ENCODE measurements at places on chromosomes 16 and 17. TPM values are rescaled to one million over a fixed set of nuclear protein-coding genes. Genes with fewer than 3 reads are reported as not detected.

Gene CLTC
- 333 TPM for total RNA-seq

Gene TMEM97
- total RNA-seq, result 31.4 TPM

Gene LPO
- not detected for total RNA-seq

Gene SLFN11
- 82.0 TPM for total RNA-seq

Gene NPIPB9
- not detected for total RNA-seq

Gene GHDC
- 10.4 TPM for total RNA-seq

Gene MYO15A
- not detected for total RNA-seq

Gene MT1F
- 12.8 TPM for total RNA-seq

DNA sequence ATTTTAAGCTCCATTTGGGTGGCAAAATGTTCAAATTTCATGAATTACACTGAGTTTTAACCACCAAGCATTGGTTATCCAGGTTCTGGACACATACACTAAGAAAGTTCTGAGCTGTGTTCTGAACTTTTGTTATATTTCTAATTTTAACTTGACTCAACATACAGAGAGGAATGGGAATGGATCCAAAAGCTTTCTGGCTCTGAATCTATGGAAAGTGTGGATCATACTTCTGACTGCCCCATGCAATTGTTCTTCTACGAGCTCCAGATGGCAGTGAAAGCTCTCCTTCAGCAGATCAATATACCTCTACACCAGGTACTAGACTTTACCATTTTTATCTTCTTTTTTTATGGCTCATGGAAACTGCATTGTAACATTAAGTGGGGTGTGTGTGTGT lies 113.0 kb upstream of the NOG start:
- no peak for DNase-seq

DNA sequence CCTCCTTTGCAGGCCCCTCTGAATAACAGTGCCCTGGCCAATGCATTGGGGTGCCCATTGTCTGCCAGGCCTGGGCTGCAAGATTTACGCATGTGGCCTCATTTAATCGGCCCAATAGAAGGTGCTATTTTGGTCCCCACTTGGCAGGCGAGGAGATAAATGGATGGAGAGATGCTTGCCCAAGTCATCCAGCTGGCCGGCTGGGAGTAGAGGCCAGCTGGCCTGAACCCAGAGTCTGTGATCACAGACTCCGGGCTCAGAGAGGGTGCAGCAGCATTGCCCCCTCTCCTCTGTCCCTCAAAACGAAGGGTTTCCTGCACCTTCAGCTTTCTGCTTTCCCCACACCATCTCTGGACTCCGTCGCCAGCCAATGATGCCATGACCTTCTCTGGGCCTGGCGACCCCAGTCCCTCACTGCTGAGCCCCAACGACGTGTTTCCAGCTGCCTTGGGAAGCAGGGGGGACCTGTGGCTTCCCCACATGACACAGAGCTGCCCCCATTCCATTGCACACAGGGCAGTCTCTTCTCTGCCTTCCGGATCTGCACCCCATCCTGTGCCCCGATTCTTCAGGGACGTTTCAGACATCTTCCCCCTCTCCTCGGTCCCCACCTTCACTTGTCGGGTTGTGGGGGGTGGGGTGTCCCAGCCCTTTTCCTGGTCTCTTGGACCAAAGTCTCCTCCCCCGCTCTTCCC lies 3.5 kb upstream of the ADGRG1 start:
- DNase-seq, result no peak

GRCh38 chr17:81018044-81018802 lies 16.7 kb upstream of the BAIAP2 start:
- no peak for DNase-seq

DNA sequence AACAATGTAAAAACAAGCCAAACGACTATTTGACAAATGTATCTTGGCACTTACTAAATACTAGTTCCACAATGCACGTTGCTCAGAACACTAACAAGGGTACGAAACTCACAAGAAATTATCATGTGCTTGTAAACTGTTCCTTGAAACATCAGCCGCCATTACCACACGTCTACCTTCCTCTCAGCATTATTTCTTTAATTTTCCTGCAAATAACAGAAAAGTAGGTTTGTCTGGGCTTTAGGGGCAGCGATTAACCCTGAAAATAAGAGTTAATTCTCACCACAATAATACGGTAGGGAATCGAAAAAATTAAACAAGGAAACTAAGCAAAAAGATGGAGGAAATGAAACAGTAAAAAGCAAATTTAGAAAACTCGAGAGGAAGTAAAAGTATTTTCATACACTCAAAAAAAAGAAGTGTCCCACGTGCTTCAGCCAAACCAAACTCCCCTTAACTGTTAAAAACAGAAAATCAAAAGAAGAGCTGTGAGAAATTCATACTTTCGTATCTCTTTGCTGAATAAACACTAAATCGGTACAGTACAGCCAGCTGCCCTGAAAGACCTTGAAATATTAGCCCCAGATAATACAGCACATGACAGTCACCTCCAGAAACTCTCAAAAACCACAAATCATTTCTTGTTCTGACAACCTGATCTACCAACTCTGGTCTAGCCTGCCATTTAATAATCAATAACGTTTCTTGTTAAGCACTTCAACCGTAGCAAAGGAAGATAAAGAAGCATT lies 1.2 kb downstream of the ARHGAP17 start:
- DNase-seq, result no peak

- DNase-seq, result no peak
Measured at GRCh38 chr17:44287651-44288050, 19.7 kb upstream of the SLC4A1 start.

- DNase-seq, result peak; percentile 99
Measured at GRCh38 chr16:68287276-68288251, 23.2 kb downstream of the SLC7A6OS start.

GRCh38 chr17:15469260-15469659 lies 1.8 kb upstream of the CDRT4 start:
- DNase-seq, result peak; percentile 79

- DNase-seq, result no peak
Measured at GRCh38 chr17:56896968-56897359, 16.9 kb downstream of the TRIM25 start.

GRCh38 chr17:32755045-32755805 lies 121.7 kb downstream of the MYO1D start:
- DNase-seq, result peak; percentile 57

- no peak for DNase-seq
Measured at GRCh38 chr16:19127205-19127604, 13.4 kb downstream of the ITPRIPL2 start.

DNA sequence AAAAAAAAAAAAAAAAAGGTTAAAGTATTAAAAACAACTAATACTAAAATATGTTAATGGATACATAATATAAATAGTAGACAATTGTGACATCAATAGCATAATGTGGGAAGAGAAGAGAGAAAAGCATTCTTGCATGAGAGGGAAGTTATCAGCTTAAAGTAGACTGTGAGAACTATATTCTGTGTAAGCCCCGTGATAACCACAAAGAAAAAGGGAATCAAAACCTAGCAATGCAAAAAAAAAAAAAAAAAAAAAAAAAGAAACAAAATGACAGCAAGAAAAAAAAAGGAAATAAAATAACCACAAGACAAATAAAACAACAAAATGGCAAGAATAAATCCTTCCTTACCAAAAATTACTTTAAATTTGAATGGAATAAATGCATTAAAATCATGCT lies 39.8 kb upstream of the MYLK3 start:
- no peak for DNase-seq

- peak; percentile 91 for DNase-seq
Measured at GRCh38 chr16:59886021-59886420, 1151.9 kb upstream of the GOT2 start.

- no peak for DNase-seq
Measured at GRCh38 chr17:17906418-17907215, 65.6 kb downstream of the TOM1L2 start.

- no peak for DNase-seq
Measured at GRCh38 chr17:44119798-44120197, 3.6 kb downstream of the HDAC5 start.

DNA sequence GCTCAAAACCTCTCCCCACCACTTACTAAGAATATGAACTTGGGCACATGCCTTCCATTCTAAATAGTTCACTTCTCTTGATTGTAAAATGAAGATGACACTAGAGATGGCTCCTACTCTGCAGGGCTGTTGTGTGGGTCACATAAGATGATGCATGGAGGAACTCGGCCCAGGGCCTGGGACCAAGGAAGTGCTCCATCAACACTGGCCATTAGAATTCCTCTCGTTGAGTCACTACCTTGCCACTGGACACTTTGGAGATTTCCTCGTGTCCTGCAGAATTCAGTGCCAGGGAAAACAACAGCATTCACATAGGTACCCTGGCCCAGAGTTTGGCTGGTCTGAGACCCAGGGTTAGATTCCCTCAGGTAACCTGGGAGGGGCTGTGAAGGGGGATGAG lies 18.6 kb downstream of the HNF1B start:
- DNase-seq, result no peak

DNA sequence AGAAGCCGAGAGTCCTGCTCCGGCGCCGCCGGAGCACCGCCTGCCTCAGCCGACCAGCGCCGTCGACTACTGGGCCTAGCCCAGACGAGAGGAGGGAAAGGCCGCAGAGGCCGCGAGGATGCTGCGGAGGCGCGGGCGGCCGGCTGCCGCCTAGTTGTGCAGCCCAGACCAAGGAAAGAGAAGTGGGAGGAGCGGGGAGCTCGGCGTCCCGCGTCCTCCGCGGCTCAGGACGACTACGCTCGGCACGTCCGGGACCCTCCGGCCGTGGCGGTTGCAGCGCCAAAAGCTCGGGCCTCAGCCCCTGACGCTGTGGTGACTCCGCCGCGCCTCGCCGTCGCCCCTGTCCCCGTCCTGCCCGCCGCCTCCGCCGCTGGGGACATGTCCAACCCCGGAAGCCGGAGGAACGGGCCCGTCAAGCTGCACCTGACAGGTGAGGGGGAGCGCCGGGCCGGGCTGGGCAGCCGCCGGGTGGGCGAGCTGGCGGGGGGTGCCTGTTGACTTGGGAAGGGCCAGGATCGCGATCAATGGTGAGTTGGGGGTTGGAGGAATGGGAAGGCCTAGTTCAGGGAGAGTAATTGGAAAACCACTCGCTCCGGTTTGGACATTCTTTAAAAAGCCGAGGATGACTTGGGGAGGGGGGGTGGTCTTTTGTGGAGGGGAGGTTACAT lies 37.7 kb downstream of the RNF135 start:
- peak; percentile 59 for DNase-seq

DNA sequence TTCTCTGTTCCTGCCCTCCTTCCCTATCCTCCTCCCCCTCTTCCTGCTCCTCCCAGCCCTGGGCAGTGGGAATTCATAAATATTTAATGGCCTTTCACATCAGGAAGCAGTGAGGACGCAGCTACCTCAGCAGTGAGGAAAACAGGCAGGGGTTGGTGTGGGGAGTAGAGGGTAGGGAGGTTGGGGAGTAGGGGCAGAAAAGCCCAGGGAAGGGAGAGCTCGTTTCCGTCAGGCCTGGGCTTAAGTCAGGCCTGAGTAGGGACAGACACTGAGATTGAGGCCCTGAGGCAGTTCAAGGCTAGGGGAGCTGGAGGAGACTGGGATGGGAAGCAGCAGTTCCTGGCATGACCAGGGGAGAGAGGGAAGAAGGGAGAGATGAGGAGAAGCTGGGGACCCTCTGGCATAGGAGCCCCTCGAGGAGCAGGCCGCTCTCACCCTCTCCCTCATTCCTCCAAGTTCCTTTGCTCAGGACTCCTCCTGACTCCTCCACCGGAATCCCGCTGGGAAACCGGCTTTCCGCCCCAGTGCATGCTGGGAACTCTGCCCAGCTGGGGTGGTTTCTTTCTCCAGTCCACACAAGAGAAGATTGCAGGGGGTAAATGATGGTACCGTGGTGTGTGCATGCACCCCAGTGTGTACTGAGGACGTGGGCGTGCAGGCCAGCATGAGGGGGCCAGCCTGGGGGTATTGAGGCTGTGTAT lies 6.2 kb downstream of the SAMD14 start:
- no peak for DNase-seq

DNA sequence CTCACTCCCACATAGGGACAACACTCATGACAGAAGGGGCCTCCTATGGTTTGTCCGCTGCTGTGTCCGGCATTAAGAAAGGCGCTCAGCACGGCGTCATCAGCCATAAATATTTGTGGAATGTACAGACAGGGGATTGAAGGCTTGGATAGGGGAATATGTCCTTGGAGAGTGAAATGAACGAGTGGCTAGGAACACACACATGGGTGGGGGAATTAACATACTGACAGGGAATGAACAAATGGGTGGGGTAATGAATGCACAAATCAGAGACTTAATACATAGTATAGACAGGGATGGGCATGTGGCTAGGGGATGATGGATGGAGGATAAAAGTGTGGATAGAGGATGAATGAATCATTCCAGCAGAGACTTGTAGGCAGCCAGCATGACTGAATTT lies 154.0 kb upstream of the HSBP1 start:
- peak; percentile 9 for DNase-seq

DNA sequence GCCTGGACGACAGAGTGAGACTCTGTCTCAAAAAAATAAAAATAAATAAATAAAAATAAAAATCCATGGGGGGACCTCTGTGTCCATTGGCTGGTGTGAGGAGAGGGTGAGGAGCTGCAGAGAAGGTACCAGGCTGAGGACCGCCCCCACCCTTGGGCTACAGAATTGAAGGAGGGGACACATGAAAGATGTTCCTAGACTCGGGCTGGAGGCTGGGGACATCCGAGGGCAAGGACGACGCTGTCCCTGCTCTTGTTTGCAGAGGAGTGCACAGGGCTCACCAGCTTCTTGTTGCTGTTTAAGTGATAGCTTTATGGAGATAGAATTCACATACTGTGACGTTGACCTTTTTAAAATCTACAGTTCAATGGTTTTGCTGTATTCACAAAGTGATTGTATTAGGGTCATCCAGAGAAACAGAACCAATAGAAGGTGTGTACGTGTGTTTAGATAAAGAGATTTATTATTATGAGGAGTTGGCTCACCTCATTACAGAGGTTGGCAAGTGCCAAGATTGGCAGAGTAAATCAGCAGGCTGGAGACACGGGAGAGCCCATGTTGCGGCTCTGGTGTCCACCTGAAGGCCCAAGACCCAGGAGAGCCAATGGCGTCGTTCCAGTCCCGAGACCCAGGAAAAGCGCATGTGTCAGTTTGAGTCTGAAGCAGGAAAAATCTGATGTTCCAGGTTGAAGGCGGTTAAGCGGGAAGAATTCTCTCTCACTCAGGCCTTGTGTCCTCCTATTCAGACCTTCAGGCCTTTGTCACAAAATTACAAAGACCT lies 320.7 kb downstream of the SEC14L1 start:
- no peak for DNase-seq

DNA sequence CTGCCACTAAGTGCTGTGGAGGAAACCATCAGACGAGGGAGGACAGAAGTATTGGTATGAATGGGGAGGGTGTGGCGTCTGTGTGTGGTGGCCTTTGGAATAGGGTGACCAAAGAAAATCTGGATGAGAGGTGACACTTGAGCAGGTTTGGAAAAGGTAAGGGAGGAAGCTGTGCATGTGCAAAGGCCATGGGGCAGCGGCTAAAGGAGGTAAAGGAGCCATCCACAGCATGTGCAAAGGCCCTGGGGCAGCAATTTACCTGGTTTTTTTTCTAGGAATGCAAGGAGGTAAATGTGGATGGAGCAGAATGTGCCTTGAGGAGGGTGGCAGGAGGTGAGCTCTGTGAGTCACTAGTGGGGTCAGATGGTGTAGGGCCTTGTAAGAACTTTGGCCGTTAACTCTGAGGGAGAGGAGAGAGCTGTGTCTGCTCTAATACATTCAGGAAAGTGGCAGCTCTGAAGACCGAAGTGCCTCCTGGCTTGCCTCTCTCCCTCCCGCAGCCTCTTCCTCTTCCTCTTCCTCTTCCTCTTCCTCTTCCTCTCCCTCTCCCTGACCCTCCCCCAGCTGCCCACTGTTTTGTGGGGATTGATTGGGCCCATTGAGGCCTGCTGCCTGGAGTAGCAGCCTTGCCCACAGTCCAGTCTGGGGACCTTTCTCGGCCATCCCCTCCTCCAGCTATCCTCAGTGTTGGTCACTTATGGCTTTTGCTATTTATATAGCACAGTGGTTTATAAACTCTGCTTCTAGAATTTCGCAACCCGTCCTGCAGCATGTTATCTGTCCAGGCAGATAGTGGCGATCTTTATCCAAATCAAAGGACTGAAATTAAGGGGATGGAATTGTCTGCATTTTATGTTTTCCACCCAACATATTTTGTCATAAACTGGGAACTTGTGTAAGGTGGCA lies 38.7 kb downstream of the CMIP start:
- DNase-seq, result peak; percentile 32
